ENCODE measurements at places on chromosomes 16 and 17.

- no peak for DNase-seq
Measured at GRCh38 chr16:72066747-72067146, 3.7 kb downstream of the HPR start.

GRCh38 chr17:39738983-39739884 is 1.5 kb downstream of the GRB7 start:
- DNase-seq = no peak

GRCh38 chr17:75723171-75723930 is 2.1 kb downstream of the ITGB4 start:
- DNase-seq = no peak

GRCh38 chr17:56976941-56977608 is 856 bp upstream of the SCPEP1 start:
- DNase-seq = no peak

- DNase-seq = no peak
Measured at GRCh38 chr17:73968680-73969079, 234.8 kb upstream of the RPL38 start.

DNA sequence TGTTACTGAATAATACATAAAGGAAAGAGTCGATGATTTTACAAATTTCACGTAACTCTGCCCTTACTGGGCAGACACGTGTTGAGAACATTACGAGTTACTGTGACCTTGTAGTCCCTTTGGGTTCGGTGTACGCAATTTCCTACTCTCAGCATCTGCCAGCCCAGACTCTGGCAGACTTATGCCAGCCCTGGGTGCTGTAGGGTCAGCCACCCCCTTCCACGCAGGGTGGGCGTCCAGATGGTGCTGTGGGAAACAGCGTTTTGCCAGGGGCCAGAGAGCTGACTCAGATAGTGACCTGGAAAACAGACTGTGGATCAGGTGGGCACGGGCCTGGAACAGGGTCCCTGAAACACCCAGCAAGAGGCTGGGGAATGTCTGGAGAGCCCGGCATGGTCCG is 148.9 kb downstream of the RPTOR start:
- DNase-seq = no peak

DNA sequence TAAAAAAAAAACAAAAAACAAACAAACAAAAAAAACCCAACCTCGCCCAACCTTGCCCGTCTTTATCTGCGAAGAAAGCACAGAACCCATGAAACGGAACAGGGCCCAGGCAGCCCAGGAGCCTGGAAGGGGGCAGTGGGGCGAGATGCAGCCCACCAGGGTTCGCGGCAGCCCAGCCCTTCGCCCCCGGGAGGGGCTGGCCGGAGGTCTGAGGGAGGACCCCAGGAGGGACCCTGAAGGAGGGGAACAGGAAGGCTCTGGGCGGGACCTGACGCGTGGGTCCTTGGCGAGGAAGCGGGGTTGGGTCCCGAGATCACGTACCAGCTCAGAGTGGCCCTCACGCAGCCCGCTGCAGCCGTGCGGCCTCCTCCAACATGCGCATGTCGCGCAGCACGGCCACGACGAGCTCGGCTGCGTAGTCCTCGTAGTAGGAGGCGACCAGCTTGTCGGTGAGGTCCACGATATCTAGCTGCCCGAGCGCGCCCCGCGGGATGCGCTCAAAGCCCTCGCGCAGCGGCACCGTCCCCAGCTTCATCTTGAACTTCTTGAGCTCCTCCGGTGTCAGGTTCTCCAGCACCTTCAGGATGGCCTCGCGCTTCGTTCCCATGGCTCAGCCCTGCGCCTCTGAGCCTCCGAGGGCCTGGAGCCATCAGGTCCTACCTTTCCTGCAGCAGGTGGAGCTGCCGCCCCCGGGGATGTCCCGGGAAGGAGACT is at the start of gene PYDC1:
TSS of gene PYDC1 (minus strand) at position 714 of the 714 bp plus-strand sequence. CDS start at position 607, 107 bp downstream.
- no peak for DNase-seq

GRCh38 chr16:58197314-58198012 is 443 bp downstream of the CSNK2A2 start:
- DNase-seq = no peak

- no peak for DNase-seq
Measured at GRCh38 chr17:38766341-38766740, 13.8 kb downstream of the PSMB3 start.

DNA sequence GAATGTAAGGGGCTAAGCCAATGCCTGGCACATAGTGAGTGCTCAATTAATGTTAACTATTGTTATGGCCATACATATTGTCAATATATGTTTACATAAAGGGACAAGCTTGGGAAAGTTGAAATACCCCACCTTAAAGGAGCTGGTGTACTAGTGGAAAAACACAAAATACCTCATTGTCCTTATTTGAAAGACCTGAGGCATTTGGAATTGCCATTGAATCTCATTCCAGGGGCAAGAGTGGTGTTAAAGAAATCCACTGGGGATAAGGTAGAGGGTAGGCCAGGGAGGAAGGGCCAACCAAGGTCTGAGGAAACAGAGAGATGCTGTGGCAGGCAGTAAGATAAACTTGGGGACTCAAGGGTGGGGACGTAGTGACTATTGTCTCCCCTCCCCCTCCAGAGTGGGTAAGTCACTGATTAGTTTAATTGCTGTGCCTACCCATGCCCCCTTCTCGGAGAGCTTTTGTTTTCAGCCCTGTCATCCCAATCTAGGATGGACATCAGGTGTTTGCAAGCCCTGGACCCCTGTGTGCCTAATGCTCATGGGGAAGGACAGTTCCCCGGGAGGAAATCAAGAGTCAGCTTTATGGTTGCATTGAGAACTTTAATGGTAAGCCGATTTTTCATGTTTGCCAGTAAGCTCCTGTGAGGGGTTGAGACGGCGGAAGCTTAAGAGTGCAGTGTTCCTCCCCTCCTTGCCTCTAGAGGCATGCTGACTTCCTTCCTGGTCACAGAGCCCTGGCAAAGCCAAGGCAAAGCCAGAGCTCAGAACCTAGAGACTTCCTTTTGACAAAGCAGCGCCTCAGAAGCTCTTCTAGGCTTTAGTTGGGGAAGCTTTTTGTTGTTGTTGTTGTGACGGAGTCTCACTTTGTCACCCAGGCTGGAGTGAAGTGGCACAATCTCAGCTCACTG is 2.5 kb upstream of the HEATR9 start:
- no peak for DNase-seq

- no peak for DNase-seq
Measured at GRCh38 chr17:77925831-77926543, 32.5 kb upstream of the TNRC6C start.

DNA sequence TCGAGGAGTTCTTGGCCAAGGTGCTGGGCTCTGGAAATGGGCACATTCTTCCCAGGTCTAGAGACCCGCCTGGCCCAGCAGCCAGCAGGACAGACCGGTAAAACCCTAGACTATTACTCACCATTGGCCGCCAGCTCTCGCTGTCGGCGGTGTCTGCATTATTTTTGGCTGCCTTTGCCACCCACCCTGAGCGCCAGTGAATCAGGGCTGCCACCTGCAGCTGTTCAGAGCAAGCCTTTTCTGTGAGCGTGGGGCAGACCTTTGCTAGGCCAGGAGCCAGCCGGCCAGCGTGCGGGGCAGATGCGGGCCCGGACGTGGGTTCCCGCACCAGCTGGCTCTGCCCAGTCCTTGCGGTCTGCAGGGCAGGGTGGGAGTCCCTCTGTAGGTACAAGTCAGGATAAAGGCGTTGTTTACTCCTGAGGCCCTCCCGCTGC is 15.8 kb upstream of the CLEC18A start:
- DNase-seq = no peak

DNA sequence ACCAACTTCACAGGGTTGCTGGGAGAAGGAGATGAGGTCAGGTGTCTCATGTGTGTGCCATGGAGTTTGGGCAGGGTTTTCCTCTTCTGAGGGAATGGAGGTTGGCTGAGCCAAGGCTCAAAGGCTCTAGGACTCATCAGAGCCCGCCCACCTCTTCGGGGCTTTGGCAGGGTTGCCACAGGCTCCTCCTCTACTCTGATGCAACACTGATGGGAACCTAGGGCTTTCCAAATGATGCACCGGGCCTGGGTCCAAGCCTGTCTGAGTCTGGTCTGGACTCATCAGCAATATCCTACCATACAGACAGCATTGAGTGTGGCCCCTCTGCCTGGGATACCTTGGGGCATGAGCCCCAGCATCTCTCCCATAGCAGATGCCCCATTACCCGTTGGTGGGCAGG is 59.5 kb upstream of the LHX1 start:
- DNase-seq = no peak

GRCh38 chr16:69186642-69187445 is at the start of gene SNTB2:
SNTB2 (plus strand) TSS chr16:69187164; CDS start chr16:69187167, 3 bp downstream.
- DNase-seq = peak; percentile 81

GRCh38 chr17:78722246-78722761 is 59.8 kb downstream of the CYTH1 start:
- DNase-seq = no peak

DNA sequence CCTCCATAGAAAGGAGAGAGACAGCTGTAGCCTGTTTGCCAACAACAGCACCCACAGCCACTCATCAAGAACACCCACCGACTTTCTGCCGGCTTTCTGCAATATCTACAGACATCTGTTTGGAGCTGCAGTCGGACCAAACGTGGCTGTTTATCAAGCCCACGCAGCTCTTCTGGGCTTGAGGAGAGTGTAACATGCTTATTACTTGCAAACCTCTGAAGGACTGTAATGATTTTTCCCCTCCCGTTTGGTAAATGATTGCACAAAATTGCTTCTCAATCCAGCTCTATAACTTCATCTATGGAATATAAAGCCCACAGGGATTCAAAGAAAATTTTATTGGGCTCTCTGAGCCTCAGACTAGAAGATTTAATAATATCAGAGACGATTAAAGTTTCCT is 100.5 kb downstream of the VAT1L start:
- DNase-seq = no peak

DNA sequence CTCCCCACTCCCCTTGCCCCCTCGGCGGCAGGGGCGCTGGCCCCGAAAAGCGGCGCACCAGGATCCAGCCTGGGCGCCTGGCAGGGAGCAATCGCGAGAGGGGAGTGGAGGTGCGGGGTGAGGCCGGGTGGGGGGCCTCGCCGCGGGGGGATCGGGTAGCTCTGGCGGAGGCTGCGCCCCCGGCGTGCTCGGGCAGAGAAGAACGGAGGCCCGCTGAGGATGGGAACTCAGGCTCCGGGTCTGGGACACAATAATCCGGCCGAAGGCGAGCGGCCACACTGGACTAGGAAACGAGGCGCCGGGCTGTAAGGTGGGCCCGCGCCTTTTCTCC is 721 bp upstream of the PCGF2 start:
- DNase-seq = no peak

- DNase-seq = no peak
Measured at GRCh38 chr17:55730808-55731207, 8.1 kb upstream of the TMEM100 start.

DNA sequence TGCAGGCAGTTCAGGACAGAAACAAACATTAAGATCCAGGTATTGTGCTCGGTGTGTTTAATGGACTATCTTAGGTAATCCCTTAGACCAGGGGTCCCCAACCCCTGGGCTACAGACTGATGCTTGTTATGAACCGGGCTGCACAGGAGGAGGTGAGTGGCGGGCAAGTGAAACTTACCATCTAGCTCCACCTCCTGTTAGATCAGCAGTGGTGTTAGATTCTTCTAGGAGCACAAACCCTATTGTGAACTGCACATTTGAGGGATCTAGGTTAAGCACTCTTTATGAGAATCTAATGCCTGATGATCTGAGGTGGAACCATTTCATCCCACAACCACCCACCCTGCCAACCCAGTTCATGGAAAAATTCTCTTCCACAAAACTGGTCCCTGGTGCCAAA is 37.8 kb upstream of the ASIC2 start:
- DNase-seq = no peak

- DNase-seq = no peak
Measured at GRCh38 chr16:942436-943060, 28.2 kb downstream of the LMF1 start.

DNA sequence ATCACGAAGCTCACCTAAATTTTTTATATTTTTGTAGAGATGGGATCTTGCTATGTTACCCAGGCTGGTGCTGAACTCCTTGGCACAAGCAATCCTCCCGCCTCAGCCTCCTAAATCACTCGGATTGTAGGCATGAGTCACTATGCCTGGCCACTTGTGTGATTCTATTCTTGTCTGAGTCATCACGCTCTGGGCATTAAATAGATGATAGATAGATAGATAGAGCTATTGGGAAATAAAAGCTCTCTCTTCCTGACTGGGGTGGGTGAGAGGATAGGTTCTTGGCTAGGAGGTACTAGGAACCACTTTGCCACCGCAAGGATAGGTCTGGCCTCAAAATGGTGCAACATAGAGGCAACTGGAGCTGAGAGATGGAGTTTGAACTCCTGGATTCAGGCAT is 21.4 kb upstream of the CACNG3 start:
- no peak for DNase-seq

- no peak for DNase-seq
Measured at GRCh38 chr17:67055811-67056745, 11.7 kb downstream of the CACNG1 start.

- peak; percentile 65 for DNase-seq
Measured at GRCh38 chr17:40542558-40543411, 22.5 kb downstream of the CCR7 start.

GRCh38 chr16:88842806-88843205 is 13.9 kb downstream of the GALNS start:
- no peak for DNase-seq

DNA sequence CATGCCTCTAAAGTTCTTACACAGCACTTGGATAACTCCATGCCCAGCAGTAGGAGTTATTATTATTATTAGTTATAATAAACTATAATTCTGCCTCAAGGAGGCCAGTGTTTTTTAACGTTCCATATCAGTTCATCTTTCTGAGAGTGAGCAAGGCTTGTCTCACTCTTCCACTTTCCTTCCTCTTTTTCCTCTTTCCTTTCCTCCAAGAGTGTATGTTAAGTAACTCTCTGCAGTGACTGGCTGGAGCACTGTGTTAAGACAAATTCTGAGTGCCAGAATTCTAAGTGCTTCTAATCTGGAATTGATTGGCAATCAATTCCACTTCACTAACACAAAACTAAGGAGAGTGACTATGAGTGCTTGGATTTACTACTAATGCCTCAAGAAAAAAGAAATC is 16.4 kb downstream of the CLEC19A start:
- DNase-seq = no peak

- DNase-seq = no peak
Measured at GRCh38 chr17:76123191-76123499, 17.9 kb downstream of the FOXJ1 start.

DNA sequence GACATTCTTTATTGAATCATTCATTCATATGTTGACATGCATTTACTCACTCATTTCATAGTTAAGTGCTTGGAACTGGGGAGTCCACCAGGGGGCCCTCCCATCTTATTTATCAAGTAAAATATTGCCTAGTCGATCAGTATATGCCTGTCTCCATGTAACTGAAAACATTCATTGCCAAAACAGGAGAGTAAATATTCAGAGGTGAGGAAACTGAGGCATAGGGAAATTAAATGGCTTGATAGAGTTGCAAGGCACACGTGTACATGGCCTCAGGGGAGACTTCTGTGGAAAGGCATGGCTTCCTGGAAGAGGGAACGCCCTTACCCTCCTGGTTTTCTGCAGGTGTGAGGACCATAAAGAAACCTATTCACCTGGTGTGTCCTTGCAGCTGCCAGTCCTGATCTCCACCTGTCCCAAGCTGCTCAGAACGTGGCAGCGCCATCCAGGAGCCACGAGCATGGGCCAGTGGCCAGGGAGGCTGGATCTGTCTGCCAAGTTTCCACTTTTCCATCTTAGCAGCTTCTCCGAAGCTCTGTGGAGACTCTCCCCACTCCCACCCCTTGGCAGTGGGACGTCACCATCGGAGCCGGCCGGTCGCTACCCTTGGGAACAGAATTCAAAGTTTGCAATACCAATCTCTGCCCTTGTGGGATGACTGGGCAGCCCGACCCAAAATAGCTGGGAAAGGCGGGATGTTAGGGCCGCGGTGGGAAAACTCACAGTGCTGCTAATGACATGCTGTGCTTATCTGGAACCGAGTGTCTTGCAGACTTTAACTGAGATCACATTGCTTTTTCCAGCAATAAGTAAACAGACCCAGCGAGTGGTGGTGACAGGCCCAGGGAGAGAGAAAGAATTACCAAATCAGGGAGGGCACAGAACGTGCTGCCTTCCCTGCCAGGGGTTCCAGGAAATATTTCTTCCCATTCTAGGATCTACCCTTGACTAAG is 4.1 kb upstream of the C1QTNF1 start:
- peak; percentile 24 for DNase-seq

Measured in activated T-cell treated with anti-CD3 and anti-CD28 coated beads for 48 hours (primary cell).